ENCODE measurements at places on chromosomes 1 and 21. TPM values are rescaled to one million over a fixed set of nuclear protein-coding genes. Genes with fewer than 3 reads are reported as not detected.
A peak's percentile ranks its signal among the peaks of the same experiment; 100 is the strongest.

Gene NBPF26
- 38.6 TPM for total RNA-seq

Gene ERICH3
- total RNA-seq, result not detected

Gene EFNA3
- 2.1 TPM for total RNA-seq

Gene HMCN1
- 91.4 TPM for total RNA-seq

Gene CD1E
- total RNA-seq, result not detected

Gene ZFP69B
- total RNA-seq, result 6.7 TPM

DNA sequence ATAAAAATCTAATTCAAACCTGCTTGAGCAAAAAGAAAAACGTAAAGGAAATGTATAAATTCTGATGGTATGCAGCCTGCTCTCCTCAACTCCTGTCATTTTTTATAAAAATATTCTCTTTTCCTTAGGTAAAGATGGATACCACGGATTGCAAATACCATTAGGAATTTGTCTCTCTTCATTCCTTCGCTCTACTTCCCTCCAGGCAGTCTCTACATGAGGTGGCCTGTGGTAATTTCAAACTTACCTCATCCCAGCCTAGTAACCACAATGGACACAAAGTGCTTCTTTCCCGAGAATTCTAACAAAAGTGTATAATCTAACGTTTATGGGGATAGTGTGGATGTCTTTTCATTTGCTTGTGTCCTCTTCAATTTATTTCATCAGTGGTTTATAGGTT, 239.5 kb upstream of the LRRC7 start:
- no peaks in the 10 kb centered on the region for H3K36me3 ChIP-seq
- DNase-seq, result no peak
- H3K4me1 ChIP-seq, result peaks cover 11% of the 10 kb centered on the region
- no peak overlapping the region for H3K4me3 ChIP-seq
- H3K27ac ChIP-seq, result peak overlapping the region; percentile 12

- H3K27me3 ChIP-seq, result no peaks in the 10 kb centered on the region
- no peaks in the 10 kb centered on the region for H3K36me3 ChIP-seq
- DNase-seq, result no peak
- H3K27ac ChIP-seq, result peak overlapping the region; percentile 100
- peaks cover 74% of the 10 kb centered on the region for H3K4me1 ChIP-seq
Observed at GRCh38 chr1:234727018-234727940, 117.3 kb upstream of the IRF2BP2 start.

GRCh38 chr1:150302902-150303301, 9.2 kb downstream of the MRPS21 start:
- no peak overlapping the region for H3K4me3 ChIP-seq
- peaks cover 30% of the 10 kb centered on the region for H3K36me3 ChIP-seq
- peaks cover 2% of the 10 kb centered on the region for H3K4me1 ChIP-seq
- H3K27ac ChIP-seq, result no peak overlapping the region

GRCh38 chr1:9510130-9510529, 29.1 kb upstream of the SLC25A33 start:
- H3K27me3 ChIP-seq, result peaks cover 4% of the 10 kb centered on the region
- DNase-seq, result no peak
- no peaks in the 10 kb centered on the region for H3K4me1 ChIP-seq
- no peaks in the 10 kb centered on the region for H3K36me3 ChIP-seq

GRCh38 chr1:219773775-219774174, 154.6 kb downstream of the SLC30A10 start:
- no peak overlapping the region for H3K4me3 ChIP-seq
- no peak overlapping the region for H3K27ac ChIP-seq
- DNase-seq, result no peak
- H3K36me3 ChIP-seq, result no peaks in the 10 kb centered on the region
- no peaks in the 10 kb centered on the region for H3K4me1 ChIP-seq

- no peaks in the 10 kb centered on the region for H3K36me3 ChIP-seq
- H3K4me3 ChIP-seq, result no peak overlapping the region
- no peak for DNase-seq
- no peak overlapping the region for H3K27ac ChIP-seq
Observed at GRCh38 chr1:198550941-198551524, 10.6 kb upstream of the ATP6V1G3 start.

GRCh38 chr1:28830814-28831213, 18.8 kb downstream of the OPRD1 start:
- H3K27me3 ChIP-seq, result peaks cover 2% of the 10 kb centered on the region
- no peak overlapping the region for H3K4me3 ChIP-seq
- DNase-seq, result no peak
- H3K27ac ChIP-seq, result no peak overlapping the region

DNA sequence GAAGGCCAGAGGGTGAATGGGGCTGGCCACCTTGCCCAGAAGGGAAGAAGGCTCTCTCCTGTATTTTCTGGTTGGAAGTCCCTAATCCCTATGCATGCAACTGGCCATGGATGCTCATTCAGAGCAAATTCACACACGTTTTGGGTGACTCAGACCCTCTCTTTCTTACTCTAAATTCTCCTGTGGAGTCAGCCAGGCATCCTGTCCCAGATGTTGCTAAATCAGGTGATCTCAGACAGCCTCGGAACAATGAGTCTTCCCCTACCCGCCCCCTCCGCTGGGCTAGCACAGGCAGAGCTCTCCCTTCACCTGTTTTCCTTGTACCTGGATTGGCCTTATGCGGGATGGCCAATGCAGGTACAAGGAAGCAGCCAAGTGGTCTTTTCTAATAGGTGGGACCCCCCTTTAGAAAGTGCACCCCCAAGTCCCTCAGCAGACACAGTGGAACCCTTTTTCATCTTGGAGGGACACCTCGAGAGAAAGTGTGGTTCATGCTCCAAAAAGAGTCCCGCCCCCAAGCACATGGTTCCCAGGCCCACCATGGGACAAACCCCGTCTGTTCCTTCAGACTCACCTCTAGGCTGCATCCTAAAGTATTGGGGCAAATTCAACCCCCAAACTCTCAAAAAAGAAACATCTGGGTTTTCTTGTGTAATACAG, 8.6 kb downstream of the S100A6 start:
- H3K36me3 ChIP-seq, result no peaks in the 10 kb centered on the region
- peaks cover 11% of the 10 kb centered on the region for H3K4me1 ChIP-seq
- H3K27ac ChIP-seq, result no peak overlapping the region
- H3K27me3 ChIP-seq, result no peaks in the 10 kb centered on the region

DNA sequence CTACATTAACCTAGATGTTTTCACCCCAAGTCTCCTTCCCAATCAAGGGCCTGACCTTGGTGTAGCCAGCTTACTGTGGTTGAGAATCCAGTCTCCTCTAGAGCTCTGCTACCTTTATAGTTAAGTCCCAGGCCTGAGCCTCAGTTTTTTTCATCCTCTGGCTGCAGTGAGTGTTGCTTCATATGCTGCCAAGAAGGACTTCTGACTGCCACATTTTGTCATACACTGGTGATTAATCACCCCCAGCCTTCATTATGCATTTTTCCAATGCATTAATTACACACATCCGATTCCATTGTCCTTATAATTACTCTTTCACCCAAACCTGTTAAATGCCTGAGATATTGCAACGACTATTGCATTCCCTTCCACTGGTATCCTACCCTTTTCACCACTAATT, 66.3 kb upstream of the FGGY start:
- no peak overlapping the region for H3K27ac ChIP-seq
- no peaks in the 10 kb centered on the region for H3K4me1 ChIP-seq
- peaks cover 10% of the 10 kb centered on the region for H3K27me3 ChIP-seq
- DNase-seq, result no peak
- H3K36me3 ChIP-seq, result no peaks in the 10 kb centered on the region

DNA sequence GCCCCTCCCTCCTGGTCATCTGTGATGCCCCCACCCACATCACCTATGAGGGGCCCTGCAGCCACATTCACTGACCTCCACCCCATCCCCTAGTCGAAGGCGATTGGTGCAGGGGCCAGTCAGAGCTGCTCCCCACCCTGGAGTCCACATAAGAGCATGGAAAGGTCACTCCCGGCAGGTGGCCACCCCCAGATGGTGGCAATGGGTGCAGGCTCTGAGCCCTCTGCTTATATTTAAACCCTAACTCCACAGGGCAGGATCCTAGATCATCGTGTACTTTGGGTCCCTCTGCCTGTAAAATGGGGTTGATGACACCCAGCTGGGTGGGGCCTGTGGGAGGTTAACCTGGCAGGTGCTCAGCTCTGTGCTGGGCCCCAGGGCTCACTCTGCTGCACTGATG, 186.8 kb upstream of the C1orf174 start:
- H3K36me3 ChIP-seq, result no peaks in the 10 kb centered on the region
- no peak overlapping the region for H3K4me3 ChIP-seq
- H3K4me1 ChIP-seq, result no peaks in the 10 kb centered on the region
- no peak for DNase-seq
- no peaks in the 10 kb centered on the region for H3K27me3 ChIP-seq

- DNase-seq, result no peak
- H3K4me1 ChIP-seq, result peaks cover 6% of the 10 kb centered on the region
- H3K27me3 ChIP-seq, result no peaks in the 10 kb centered on the region
- H3K4me3 ChIP-seq, result no peak overlapping the region
- peaks cover 4% of the 10 kb centered on the region for H3K36me3 ChIP-seq
Observed at GRCh38 chr1:210687582-210688279, 359.0 kb downstream of the HHAT start.

DNA sequence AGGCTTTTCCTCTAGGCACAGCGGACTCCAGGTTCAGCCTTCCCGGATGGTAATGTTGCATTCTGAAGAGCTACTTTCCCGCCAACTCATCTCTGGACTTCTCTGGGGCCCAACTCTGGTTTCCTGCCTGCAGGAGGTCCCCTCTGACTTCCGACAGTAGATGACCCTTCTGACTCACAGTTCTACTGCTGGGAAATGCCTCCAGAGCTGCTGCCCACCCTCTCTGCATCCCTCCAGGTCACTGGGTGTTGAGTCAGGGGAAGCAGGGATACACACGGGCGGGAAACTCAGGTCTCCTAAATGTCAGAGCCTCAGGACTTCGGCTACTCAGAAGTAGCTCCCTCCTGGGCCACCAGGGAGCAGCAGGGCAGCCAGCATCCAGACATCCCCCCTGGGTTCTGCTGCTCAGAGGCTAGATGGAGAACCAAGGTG, 2.1 kb upstream of the KIF21B start:
- H3K27ac ChIP-seq, result no peak overlapping the region
- no peak overlapping the region for H3K4me3 ChIP-seq
- no peaks in the 10 kb centered on the region for H3K36me3 ChIP-seq
- H3K27me3 ChIP-seq, result peaks cover 5% of the 10 kb centered on the region
- DNase-seq, result no peak

DNA sequence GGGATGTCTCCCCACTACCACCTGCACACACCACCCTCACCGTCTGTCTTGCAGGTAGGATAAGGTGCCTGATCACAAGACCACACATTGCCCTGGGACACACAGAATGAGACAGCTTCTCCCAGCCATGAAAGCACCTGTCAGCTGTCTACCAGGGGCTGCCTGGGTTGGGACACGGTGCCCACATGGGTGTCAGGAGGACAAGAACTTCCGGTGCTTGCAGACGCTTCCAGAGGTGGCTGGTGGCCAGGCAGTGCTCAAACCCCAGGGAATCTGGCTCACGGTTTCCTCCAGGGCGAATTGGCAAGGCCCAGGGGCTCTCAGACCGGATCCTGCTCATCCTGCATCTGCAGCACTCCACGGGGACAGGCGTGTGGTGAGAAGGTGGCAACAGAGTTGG, 182.6 kb upstream of the ARHGEF16 start:
- H3K4me1 ChIP-seq, result peaks cover 12% of the 10 kb centered on the region
- peaks cover 6% of the 10 kb centered on the region for H3K27me3 ChIP-seq
- no peaks in the 10 kb centered on the region for H3K36me3 ChIP-seq
- no peak overlapping the region for H3K4me3 ChIP-seq

Data from osteocyte (in vitro differentiated cells).